ENCODE measurements at places on chromosomes 11 and 22.

DNA sequence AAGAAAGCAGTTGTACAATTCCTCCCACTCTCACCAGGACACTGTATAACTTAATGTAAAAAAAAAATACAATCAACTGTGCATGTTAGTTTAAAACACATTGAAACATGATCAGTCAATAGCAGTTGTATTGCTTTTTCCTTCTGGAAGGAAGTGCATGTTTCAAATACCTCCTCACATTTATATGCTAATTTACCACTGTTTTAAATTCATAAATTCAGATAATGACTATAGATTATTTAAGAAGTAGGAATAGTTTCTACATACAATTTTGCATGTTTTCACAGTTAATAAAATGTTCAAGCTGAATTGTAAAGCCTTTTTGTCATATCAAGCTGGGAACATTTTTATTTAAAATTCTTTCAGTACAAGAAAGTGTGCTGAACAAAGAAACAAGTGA is 3.3 kb downstream of the GRIA4 start:
- no peak for DNase-seq

DNA sequence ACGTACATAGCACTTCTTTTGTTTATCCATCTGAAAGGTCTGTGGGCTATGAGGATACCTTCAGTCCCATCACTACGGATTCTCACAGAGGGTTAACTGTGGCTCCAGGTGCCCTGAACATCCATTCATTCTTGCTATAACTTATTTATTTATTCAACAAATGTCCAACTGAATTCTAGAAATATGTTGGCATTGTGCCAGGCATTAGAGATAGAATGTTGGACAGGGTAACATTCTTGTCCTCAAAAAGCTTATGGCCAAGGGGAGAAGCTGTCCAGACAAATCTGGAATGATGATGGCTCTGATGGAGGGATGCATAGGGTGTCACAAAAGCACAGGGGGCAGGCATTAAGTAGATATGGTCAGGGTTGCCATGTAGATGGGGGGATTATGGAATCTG is 8.4 kb downstream of the OLFML1 start:
- no peak for DNase-seq

GRCh38 chr11:88809126-88809525 is 256.7 kb downstream of the GRM5 start:
- DNase-seq: no peak

GRCh38 chr11:23453522-23453921 is 593.2 kb upstream of the CCDC179 start:
- no peak for DNase-seq

DNA sequence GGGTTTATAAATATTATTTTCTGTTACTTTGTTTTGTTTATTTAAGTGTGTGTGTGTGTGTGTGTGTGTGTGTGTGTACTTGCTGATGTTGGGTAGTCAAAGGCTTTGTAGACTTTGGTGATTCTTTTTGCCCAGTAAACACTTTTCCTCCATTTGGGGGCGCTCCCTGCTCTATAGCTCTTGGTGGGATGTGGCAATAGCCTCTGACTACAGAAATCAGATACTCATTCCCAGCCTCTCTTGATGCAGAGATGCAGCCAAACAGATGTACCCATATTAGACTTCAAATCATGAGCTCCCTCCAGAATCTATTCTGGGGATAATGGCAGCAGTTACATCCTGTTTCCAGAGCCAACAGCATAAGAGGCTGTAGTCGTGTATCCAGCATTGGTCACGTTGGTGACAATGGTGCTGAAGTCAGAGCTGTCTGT is 33.4 kb upstream of the APOL5 start:
- peak; percentile 61 for DNase-seq

- peak; percentile 34 for DNase-seq
These were observed 451.9 kb downstream of the ETS1 start for GRCh38 chr11:128135451-128135850.

DNA sequence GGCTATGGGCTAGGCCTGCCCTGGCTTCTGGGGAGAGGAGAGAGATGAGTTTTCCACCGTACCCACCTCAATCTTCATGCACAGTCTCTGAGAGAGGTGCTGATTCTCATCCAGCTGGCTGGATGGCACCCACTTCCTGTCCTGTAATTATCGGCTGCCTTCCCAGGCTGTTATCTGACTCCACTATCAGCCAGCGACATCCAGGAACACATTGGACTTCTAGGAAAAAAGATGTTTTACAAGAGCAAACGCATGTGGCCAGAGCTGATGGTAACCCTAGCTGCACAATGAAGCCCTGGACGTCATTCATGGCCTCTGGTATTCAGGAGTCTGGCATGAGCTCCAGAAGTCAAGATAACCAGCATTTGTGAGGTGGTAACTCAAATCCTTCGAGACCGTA is 137.4 kb downstream of the EHF start:
- no peak for DNase-seq

DNA sequence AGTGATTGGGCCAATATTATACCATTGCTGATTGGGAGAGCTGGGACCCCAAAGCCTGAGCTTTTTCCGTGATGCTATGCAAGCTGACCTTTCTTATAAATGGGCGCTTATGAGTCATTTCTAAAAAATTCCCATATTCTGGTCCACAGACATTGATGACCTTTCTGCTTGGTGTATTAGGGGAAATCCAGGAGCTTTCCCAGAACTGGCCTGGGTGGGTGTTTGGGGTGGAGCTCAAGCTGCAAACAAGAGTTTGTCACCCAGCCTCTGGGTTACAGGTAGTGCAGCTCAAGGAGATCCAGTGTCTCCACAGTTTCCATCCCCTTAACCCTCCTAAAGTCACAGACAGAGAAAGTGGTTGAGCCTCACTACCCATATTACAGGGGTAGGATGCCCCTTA is 67.7 kb downstream of the CCDC81 start:
- DNase-seq: no peak

DNA sequence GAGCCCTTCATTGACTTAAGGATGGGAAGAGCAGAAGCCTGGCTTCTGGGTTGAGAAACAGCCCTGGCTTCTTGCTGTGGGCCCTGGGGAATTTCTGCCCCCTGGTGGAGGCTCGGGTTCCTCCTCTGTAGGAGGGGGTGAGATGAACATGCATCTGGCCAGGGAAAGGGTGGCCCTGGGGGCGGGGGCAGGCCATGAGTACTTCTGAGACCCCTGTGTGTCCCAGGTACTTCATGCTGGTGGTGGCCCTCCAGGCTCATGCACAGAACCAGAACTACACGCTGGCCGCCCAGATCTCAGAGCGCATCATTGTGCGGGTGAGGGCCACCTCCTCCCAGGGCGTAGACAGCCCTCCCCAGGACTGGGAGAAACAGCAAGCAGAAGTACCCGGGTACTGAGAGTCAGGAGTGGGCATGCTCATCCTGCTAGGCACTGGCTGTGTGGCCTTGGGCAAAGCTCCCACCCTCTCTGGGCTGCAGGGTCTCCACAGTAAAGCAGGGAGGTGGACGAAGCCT is 15.8 kb downstream of the TMEM258 start:
- peak; percentile 86 for DNase-seq

- peak; percentile 83 for DNase-seq
These were observed 94.1 kb downstream of the SWAP70 start for GRCh38 chr11:9757809-9758636.

DNA sequence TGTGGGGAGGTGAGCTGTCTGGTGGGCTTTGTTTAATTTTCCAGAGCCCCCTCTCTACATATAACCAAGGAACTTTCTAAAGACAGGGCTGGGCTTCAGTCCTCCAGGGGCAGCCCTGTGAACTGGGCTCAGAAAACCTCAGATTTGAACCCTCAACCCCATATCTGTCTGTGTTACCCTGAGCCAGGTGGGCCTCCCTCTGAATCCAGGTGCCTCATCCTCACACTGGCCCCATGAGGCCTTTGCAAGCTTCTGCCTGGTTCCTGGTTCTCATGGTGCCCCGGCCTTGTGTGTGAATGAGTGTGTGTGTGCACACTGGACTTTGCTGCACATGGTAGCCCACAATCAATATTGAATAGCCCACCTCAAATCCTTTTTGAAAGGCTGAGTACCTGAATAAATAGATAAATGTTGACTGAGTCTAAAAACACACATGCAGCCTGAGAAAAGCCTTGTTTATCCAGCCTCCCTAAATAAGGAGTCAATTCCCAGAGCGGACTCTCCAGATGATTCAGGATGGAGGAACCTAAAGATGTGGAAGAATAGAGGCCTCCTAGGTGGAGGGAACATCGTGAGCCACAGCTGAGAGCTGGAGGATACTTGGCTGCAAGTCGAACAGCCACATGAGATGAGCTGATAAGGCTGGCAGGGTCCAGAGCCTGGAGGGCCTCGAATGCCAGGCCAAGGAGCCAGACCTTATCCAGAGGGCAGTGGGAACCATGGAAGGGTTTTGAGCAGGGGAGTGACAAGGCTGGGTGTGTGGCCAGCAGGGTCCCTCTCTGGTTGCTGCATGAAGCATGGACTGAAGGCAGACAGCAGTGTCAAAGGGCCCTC is 28.1 kb upstream of the P2RY2 start:
- DNase-seq: no peak

DNA sequence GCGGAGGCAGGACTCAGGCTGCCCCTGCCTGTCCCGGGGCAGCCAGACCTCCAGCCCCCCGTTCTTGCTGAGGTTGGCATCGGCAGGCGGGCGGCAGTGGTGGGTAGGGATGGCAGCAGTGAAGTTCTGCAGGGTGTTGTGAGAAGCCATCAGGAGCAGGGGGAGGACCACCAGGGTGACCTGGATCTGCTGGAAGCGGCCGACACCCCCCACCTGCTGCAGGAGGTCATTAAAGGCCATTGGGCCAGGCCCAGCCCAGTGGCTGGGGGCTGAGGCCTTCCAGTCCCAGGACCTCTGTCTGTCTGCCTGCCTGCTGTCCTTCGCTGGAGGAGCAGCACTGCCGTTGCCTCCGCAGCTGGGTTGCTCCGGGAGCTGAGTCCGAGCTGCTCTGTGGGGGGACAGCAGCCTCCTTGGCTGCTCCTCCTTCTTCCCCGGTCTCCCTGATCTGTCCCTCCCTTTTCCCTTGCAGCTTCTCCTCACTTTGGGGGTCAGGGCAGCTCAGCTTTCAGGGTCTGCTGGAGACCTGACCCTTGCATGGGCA is at the start of gene SLC22A6:
Gene SLC22A6, minus strand, starts transcription at position 517 of the 541 bp plus-strand sequence. Its CDS starts 277 bp downstream, at position 240.
- no peak for DNase-seq

DNA sequence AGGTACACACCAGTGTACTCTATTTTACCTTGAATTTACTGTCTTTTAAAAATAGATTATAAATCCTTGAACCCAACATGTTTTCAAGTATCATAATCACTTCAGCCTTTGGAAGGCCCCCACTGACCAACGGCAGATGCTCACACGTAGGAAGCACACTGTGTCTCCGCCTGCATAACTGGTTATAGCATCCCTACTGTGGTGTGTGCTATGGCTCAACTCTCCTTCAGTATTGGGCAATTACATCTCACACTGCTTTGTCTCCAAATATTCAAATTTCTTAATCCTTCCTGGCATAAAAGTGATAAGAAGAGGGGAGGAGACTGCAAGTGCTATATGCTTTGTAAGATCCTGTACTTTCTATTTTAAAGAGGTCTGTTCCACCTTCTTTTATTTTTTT is 165.7 kb downstream of the CADM1 start:
- peak; percentile 6 for DNase-seq

DNA sequence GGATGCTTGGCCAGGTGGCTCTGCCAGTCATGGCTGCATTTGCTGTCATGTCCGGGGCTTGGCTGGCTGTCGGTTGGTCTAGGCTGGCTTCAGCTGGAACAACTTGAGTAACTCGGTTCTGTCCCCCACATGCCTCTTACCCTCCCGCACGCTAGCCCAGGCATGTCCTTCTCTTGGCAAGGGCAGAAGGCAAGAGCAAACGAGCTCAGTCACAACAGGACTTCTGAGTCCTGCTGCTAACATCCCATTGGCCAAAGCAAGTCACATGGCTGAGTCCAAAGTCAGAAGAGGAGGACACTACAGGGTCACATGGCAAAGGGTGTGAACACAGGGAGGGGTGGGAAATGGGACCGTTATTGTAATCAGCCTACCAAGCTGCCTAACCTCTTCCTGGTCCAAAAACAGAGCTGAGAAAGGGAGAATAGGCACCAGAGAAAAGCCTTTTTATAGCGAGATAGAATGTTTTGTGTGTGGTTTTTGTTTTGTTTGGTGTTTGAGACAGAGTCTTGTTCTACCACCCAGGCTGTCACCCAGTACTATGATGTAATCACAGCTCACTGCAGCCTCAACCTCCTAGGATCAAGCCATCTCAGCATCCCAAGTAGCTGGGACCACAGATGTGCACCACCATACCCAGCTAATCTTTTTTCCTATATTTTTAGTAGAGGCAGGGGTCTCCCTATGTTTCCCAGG is 81.9 kb downstream of the MN1 start:
- peak; percentile 78 for DNase-seq

DNA sequence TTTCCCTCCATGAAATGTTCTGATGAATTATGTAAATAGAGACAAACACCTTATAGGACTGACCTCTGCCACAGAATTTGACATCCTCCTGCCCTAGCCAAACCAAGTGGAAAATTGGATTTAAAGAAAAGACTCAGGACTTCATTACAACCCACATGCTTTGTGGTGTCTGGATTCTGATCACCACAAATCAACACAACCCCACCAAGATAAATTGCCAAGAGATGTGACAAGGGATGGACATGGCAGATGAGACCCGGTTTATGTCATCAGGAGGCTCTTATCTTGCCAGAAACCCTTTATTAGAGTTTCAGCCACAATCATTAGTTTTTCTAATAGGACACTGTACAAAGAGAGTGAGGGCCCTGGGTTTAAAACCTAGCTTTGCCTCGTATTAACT is 57.9 kb upstream of the SLC6A5 start:
- no peak for DNase-seq

DNA sequence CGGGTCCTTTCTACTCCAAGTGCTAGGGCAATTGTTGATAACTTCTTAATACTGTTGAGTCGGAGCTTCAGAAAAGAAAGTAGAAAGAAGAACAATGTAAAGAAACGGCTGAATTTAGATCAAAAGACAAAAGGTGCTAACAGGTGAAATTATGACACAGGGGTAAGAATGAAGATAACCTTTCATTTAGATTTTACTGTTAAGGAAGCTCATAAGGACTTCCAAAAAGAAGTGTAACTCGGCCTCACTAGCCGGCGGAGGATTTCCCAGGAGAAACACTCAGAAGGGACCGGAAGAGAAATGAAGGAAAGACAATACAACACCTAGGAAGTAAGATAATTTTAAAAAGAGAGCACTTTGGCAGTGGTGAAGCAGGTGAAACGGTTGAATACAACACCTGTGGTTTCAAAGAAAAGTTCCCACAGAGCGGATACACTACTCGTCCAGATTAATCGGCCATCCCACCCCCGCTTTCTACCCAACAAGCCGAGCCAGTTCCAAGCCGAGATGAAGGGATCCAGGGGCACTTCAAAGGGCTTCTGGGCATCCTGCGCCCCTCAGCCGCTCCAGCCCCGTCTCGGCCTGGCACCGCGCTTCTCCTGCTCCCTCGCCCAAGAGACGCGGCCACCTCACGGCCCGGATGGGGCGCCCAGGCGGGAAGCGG is 737 bp downstream of the PPP2R1B start:
- DNase-seq: no peak
